GM06990 (cell line): ENCODE measurements at places on chromosomes 4 and X.

DNA sequence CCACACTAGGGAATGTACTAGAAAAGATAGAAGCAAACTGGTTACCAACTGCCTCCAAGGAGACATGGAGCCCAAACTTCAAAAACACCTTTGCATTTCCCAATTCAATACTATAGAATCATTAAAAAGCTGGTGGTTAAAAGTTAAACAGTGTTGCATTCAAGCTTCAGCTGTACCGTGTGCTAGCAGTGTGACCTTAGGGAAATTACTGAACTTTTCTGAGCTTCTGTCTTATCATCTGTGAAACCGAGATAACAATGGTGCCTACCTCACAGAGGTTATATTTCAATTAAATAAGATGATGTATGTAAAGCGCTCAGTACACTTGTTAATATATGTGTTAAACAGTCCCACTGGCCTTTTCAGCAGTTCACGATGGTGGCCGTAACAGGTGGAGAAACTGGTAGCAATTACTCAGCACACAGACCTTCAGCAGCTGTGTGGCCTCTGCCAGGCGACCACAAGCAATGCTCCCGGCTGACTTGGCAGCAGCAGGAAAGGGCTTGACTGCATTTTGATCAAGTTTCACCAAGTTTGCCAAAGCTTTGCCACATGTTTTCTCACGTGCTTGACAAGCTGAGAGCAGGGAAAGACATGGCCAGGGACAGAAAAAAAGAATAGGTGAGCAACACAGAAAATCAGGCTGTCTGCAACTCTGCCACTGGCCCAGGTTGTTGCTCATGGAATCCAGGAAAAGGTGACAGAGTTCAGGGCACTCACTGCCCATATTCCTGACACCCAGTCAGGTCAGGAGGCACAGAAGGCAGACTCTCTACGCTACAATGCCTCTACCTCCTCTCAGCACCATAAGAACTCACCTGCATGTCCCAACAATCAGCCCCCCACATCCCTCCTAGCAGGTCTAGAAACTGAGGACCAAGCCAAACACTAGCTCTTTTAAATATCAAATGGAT lies 72.1 kb downstream of the PARM1 start:
- DNase-seq = peak; percentile 77

DNA sequence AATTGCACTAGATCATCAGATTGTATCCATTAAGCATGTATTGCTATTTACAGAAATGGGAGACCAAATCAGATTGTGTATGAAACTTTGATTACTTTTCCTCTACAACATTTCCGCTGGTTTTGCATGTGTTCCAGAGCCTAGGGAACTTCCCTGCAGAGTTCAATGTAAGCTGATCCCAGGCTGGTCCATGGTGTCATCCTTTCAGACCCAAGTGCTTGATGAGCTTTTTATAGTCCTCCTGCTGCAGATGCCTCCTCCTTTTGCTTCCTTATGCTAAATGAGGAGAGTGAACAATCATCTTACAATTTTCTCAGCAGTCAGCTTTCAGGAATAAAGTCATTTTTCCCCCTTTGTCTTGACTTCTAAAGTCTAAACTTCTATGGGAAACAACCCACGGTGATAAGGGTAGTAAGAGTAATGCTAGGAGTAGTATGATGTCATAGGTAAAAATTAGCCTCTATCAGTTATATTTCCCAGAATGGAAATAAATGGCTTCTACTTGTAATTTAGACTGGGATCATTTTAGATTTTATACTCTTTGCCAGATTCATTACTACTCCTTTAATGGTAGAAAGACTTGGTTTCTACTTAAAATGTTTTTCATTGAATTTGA lies 55.1 kb upstream of the SLC4A4 start:
- no peak for DNase-seq

- no peak for DNase-seq
Observed at GRCh38 chr4:76365636-76366035, 55.3 kb downstream of the CCDC158 start.

DNA sequence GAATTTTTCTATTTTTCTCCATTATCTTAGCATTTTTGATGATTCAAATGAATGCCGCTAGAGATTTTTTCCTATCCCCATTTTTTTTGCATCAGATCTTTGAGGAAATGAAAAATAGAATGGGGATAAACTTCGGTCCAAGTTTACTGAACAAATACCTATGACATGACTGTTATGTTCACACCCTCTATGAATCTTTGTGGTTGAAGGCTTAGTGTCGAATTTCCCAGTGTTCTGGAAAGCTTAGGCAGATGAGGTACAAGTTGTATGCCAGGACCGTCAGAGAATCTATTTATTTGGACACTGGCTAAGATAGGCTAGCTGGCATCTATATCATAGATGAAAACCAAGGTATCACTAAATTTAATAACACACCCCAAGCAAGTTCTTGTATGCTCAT lies 123.4 kb downstream of the SPCS3 start:
- DNase-seq = no peak

- no peak for DNase-seq
Observed at GRCh38 chr4:3029464-3029863, 44.9 kb downstream of the HTT-AS start.

- DNase-seq = no peak
Observed at GRCh38 chr4:89067417-89067816, 10.4 kb upstream of the FAM13A start.

DNA sequence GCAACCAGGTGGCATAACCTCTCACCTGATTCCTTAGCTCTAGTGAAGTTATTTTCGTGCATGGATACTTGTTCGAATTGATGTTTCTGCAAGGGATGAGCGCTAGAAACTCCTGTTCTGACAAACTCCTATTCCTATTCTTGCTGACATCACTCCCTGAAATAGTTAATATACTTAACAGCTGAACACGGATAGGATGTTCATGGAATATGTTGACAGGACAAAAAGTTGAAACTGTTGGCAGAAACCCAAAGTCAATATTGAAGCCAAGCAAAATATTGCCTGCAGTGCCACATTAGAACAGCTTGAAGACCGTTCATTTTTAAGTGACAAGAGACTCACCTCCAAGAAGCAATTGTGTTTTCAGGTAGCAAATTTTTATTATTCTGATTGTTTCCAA lies at the start of gene KLKB1:
TSS of gene KLKB1 (plus strand) at position 287 of the 400 bp plus-strand sequence. CDS start 689 bp downstream, outside the sequence.
- no peak for DNase-seq

DNA sequence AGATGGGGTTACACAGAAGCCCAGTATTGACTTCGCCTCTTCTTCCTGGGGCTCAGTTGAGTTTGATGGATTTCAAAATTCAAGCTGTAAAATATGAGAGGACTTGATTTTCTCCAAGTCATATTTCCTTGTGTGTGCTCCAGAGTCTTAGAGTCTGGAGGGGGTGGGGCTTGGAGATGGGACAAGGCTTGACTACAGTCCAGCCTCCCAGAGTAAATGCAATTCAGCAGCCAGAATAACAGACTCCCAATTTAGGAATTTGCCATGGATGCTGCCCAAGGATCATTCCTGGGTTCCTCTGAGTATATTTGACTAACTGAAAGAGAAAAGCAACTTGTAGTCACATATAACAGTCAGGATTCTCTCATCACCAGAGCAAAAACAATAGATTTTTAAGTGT lies 53.7 kb upstream of the RBPJ start:
- DNase-seq = no peak

DNA sequence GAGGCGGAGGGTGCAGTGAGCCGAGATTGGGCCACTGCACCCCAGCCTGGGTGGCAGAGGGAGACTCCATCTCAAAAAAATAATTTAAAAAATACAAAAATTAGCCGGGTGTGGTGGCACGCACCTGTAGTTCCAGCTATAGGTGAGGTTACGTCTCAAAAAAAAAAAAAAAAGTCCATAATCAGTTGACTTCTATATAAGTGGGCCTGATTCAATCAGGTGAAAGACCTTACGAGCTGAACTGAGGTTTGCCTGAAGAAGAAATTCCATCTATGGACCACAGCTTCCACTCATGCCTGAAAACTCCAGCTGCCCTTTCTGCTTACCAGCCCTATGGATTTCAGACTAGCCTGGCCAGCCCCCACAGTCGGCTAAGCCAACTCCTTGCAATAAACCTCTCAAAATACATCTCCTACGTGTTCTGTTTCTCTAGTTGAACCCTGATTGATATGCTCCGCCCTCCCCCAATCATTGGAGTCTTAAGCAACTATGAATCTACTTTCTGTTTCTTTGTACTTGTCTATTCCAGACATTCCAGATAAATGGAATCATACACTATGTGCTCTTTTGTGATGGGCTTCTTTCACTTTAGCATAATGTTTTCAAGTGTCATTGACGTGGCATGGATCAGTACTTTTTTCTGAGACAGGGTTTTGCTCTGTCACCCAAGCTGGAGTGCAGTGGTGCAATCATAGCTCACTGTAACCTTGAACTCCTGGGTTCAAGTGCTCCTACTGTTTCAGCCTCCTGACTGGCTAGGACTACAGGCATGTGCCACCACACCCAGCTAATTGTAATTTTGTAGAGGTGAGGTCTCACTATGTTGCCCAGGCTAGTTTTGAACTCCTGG lies 36.6 kb downstream of the SAT1 start:
- no peak for DNase-seq

GRCh38 chr4:40283413-40283812 lies 51.7 kb upstream of the CHRNA9 start:
- DNase-seq = no peak

GRCh38 chr4:47519239-47519883 lies 34.3 kb downstream of the ATP10D start:
- DNase-seq = peak; percentile 47

DNA sequence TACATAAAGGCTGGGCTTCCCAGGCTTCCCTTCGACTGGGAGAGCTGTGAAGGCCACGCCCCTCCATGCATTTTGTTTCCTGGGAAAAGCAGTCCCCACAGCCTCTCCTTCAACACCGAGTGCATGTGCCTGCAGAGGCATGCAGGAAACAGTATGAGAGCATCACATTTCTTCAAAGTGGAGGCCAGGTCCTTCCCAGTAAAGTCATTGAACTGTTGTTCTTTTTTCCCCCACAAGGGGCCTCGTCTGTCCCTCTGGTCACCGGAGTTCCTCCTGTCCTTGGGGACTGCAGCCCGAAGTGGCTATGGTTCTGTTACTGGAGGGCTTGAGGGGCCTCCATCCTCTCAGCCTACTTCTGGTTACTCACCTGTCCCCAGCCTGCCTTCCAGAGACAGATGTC lies 56.0 kb downstream of the RAI2 start:
- no peak for DNase-seq

GRCh38 chr4:6889736-6890324 lies 19.8 kb upstream of the TBC1D14 start:
- no peak for DNase-seq

GRCh38 chrX:145727476-145727875 lies 90.2 kb upstream of the SLITRK2 start:
- no peak for DNase-seq

- DNase-seq = peak; percentile 30
Observed at GRCh38 chrX:118603981-118604380, 108.4 kb downstream of the DOCK11 start.

- no peak for DNase-seq
Observed at GRCh38 chrX:10667143-10667542, 46.8 kb upstream of the MID1 start.

GRCh38 chrX:154046031-154046781 lies 26.5 kb upstream of the IRAK1 start:
- DNase-seq = no peak

GRCh38 chrX:45806410-45807121 lies 605.9 kb upstream of the DIPK2B start:
- peak; percentile 16 for DNase-seq

- DNase-seq = no peak
Observed at GRCh38 chrX:110055616-110056015, 52.7 kb downstream of the TMEM164 start.

DNA sequence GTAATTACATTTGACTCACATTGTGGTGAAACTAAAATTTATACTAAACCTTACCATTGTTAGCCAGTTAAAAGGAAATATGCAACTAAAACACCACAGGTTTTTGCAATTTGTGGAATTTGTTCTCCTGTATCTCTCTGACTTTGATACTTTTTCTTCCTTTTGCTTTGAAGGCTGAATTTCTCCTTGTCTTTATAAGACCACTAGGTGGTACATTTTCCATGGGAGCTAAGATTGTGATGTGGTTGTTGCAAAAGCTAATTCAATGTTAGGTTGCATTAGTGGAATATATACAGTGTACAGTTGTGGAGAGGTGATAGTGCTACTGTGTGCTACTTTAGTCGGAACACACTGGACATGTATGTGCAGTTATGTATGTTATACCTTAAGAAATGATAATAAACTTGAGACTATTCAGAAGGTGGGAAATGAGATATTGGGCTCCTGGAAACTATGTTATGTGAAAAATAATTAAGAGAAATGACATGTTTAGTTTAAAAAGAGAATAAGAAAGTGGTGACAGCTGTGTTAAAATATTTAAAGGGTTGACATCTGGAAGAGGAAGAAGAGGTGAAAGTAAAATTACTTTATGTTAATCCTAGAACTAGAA lies 70.3 kb downstream of the ARL9 start:
- no peak for DNase-seq

DNA sequence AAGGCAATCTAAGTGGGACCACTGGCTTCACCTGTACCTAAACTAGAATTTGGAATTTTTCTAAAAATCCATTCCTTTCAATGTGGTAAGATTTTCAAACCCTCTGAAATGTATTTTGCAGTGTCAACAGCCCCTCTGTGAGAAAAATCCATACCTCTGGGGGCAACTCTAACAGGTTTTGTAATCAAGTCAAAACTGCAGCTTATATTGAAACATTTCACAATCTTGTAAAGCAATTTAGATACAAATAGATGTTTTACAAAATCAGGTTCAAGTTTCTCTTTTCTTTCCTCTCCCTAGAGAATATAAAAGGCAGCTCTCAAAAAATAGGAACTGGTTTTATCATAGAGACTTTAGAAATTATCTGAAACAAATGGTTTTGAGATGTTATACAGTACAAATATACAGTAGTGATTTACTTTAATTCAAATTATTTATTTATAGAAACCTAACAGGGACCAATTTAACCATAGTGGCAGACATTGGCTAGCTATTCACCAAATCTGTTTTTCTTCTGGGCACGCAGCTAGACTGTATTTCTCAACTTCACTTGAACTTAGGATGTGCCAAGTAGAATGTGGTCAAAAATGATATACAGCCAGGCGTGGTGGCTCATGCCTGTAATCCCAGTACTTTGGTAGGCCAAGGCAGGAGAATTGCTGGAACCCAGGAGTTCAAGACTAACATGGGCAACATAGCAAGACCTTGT lies 36.3 kb upstream of the SPINK2 start:
- DNase-seq = no peak

- no peak for DNase-seq
Observed at GRCh38 chrX:5915783-5916182, 312.9 kb downstream of the NLGN4X start.

DNA sequence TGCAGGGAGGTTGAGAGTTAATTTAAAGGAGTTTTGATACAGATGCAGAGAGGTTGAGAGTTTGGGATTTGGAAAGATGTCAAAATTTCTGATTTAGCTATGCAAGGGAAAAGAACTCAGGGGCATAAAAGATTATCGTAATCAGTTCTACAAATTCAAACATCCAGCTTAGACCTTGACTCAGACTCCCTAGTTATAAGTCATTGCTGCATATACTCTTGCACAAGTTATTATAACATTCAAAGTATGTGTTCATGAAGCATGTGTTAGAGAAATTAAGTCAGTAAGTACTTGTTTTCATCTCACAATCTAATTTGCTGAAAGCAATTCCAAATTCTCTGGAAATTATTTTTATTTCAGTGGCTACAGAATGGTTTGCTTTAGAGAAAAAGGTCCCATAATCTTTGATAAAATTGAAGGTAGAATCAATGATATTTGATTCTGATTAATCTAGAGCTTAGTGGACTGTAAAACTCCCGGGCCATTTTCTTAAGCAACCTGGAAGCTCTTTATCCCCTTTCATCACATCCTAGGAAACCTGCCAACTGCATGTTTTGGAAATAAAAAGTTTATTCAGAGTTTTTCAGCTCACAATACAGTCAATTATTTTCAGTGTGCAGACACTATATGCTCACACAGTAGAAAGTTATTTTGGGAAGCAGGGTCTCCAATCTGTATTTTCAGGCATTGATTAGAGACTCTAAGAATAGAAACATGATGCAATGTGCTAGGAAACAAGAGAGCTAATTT lies 132.9 kb upstream of the SPANXC start:
- DNase-seq = no peak
